ENCODE measurements at places on chromosomes 2 and 18.

DNA sequence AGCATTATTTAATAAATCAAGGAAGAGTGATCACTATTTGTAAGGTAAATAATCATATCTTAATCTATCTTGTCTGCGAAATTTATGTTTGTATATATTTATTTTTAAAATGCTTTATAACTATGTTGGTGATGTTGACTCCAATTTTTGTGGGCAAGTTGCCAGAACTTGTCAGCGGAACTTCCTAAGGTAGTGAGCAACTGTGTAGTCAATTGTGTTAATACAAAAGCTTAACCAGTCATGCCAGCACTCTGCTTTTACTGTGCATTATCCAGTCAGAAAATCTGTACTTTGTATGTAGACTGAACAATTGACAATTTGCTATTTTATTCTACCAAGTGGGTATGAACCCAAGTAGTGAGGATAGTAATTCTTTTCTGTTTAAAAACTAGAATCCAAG lies 61.9 kb upstream of the RND3 start:
- no peak for DNase-seq

DNA sequence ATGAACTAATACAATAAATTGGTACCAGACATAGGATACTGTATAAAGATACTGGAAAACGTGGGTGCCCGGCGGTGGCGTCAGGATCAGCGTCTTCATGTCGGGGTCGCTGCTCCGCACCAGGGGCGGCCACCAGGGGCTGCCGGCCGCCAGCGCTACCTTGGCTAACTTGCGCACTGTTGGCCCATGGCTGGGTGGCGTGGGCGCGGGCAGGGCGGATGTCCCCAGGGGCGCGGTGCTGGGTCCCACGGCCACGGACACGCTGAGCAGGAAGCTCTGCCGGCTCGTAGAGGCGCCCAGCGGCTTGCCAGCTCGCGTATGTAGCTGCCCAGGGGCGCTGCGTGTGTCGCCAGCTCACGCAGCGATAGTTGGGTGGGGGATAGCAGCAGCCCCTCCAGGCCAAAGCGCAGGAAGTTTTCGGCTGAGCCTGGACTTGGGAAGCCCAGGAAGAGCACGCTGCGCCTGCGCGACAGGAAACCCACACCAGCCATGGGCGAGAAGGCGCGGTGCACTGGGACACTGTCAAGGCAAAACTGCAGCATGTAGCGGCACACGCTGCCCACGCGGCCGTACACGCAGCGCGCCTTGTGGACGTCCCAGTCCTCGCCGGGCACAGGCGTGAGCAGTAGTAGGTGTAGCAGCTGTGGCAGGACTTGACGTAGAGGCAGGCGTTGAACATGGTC lies 299.9 kb downstream of the CCDC74A start:
- DNase-seq = no peak

DNA sequence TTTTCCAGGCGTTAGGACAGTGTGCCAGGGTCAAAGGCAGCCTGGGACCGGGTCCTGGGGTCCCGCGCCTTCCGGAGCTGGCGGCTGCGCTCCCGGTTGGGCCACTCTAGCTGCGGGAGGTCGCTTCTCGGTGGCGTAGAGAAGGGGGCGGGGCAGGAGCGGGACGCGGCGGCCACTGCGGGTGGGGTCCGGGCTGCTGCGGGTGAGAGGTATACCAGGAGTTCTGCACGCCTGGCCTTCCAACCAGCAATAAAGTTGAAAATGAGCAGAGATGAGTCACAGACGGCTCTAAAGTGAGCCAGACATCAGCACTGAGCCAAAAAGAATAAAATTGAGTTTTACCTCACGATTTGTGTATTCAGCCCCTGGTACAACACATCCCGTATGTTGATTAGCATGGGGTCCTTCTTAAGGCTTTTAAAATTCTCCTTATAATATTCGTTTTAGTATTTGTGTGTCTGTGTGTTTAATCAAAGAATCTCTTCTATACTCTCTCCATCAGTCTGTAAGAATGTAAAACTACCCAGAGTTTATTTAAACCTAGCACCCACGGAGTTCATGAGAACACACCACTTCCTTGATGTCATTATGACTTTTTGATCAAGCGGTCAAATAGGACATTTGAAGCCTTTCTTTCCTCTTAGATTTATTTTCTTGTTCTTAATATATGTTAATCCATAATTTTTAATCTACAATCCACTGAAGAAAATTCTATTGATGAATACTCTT lies at the start of gene C1GALT1C1L:
Gene C1GALT1C1L (minus strand): TSS at position 108 of the 729 bp plus-strand sequence. CDS start 107 bp downstream, at position 1.
- no peak for DNase-seq

GRCh38 chr2:67663776-67664175 lies 266.6 kb downstream of the ETAA1 start:
- DNase-seq = no peak

GRCh38 chr2:167939514-167940345 lies 307.7 kb downstream of the STK39 start:
- no peak for DNase-seq

DNA sequence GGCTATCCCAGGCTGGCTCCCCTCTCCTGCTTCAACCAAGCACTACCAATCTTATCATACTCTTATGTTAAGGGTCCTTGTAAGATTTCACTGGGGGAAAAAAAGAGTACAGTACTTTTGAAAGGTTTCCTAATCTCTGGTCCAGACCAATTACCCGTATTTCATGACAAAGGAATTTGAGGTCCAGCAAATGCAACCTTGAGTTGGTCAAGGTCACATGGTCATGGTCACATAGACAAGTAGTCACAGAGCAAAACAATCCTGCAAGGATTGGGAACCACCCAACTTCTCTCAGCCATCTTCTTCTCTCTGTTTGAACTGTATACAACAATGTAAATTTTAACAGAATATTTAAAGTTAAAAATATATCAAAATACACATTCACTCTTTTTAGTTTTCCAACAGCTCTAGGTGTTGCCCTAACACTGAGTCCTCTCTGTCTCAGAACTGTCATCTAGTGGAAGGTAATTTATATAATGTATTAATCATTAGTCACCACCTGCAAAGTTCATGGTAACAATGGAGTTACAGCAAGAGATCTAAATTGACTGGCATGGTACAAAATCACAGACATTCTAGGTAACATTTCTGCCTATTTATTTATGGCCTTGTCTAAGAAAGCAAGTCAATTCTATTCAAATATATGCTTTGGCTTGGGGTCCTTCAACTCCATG lies 21.5 kb downstream of the DTNB start:
- no peak for DNase-seq

- DNase-seq = no peak
These were observed 171.5 kb downstream of the CELF4 start for GRCh38 chr18:37393945-37394609.

GRCh38 chr18:59814891-59815290 lies 84.9 kb upstream of the PMAIP1 start:
- no peak for DNase-seq

DNA sequence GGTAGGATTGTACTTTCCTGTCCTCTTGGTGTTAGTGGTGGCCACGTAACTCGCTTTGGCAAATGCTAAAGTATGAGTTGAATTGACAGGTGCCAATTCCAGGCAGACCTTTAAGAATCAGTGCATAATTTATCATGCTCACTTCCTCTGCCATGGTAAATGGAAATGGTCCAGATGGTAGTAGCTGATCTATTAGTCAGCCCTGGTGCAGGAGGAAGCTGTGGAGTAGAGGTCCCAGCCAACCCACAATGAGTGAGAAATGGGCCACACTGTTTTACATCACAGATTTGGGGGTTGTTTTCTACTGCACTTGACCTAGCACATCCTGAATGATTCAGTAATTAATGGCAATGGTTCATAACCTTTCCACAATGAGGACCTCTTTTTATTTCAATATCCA lies 104.4 kb downstream of the RGPD3 start:
- DNase-seq = no peak

DNA sequence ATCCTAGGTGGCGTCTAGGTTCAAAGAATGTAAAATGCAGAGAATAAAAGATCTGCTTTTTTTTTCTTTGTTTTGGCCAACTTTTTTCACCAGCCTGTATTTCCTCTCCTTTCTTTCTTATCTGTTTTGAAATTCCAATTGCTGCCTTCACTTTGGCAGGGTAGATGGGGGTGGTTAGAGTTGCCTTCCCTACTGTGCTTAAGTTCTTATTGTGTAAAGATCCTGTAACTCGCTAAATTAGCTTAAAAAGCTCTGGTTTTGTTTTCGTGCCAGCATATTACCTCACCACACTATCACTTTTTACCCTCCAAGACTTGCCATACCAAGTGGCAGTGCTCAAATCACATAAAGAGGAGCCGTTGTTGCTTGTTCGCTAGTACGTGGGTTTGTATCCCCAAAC lies 921.7 kb downstream of the DPP10 start:
- DNase-seq = no peak

DNA sequence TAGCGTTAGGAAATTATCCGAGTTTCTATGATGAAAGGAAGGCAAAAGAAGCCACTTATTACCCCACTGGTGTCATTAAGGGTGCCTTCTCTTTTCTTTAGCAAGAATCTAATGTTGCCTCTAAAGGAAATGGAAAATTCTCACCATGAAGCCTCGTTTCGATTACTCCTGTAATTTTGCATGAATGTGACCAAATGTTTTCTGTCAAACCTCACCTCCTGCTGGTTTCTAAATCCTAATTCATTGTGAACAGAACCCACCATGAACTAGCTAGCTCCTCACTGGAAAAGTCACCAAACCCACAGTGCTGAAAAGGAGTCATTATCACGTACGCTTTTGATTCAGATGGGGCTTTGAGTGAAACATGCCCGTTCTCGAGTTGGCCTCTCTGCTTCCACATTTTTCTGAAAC lies 119.9 kb downstream of the COPS8 start:
- DNase-seq = no peak

DNA sequence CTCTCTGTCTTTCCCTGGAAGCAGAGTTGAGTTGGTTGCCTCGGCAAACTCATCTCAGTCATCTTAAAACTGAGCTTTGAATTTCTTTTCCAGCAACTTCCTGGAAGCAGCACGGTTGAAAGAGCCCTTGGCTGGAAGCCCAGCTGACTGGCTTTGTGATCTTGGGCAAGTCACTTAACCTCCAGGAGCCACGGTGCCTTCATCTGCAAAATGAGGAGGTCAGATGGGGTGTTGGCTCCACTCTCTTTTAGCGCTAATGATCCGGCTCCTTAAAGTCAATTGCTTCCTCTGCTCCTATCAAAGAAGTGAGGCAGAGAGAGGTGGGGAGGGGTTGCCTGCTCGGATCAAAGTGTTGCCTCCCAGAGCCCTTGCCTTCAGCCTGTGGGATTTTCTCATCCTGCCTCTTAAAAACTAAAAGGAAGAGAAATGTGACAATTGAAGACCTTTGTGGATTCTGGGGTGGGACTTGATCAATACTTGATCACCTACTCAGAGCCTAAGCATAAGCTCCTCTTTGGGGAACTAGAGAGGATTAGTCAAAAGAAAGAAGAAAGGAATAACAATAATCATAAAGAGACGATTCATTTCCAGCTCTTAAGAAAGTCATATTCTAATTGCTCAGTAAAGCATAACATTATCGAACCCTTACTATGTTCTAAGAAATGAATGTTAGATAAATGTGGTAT lies 86.6 kb downstream of the MYCN start:
- no peak for DNase-seq

- no peak for DNase-seq
These were observed 231.7 kb upstream of the FOSL2 start for GRCh38 chr2:28160986-28161425.

- no peak for DNase-seq
These were observed 246.6 kb downstream of the FHOD3 start for GRCh38 chr18:36543991-36544725.

GRCh38 chr2:48328159-48328809 lies 201.7 kb upstream of the STON1 start:
- no peak for DNase-seq
